Stimulated activated CD4-positive, alpha-beta T cell treated with anti-CD3 and anti-CD28 coated beads, Interleukin-4, amount 100 ng/mL, for 24 hours (primary cell): ENCODE measurements at places on chromosomes 11 and 22.

GRCh38 chr11:105045676-105046296 is 651 bp upstream of the CARD16 start:
- DNase-seq, result no peak

GRCh38 chr11:59145534-59145933 is 2.9 kb downstream of the FAM111A start:
- no peak for DNase-seq

- DNase-seq, result no peak
These were observed 412.3 kb upstream of the SYN3 start for GRCh38 chr22:33470456-33470855.

DNA sequence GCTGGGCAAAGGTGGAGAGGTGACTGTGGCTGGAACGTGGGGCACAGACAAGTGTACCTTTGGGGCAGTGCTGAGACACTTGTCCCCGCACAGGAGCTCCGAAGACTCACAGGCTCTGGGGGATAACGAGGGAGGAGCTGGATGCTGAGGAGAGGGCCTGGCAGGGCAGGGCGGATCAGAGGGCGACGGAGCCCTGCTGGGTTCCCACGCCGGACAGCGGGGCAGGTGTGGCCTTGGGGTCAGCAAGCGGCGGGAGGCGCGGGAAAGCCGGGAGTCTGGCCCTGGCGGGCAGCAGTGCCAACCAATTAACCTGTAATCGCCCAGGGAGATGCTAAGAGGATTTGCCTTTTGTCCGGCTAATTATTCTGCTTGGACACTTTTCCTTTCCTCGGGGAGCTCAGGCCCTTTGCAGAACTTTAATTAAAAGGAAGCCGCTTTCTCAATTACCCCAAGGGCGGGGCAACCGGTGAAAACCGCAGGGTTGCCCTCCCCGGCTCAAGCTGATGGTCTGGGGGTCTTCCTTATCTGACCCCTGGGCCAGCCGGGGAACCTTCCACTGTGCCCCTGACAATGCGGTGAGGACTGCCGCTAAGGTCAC is 71.5 kb downstream of the WNT7B start:
- no peak for DNase-seq

DNA sequence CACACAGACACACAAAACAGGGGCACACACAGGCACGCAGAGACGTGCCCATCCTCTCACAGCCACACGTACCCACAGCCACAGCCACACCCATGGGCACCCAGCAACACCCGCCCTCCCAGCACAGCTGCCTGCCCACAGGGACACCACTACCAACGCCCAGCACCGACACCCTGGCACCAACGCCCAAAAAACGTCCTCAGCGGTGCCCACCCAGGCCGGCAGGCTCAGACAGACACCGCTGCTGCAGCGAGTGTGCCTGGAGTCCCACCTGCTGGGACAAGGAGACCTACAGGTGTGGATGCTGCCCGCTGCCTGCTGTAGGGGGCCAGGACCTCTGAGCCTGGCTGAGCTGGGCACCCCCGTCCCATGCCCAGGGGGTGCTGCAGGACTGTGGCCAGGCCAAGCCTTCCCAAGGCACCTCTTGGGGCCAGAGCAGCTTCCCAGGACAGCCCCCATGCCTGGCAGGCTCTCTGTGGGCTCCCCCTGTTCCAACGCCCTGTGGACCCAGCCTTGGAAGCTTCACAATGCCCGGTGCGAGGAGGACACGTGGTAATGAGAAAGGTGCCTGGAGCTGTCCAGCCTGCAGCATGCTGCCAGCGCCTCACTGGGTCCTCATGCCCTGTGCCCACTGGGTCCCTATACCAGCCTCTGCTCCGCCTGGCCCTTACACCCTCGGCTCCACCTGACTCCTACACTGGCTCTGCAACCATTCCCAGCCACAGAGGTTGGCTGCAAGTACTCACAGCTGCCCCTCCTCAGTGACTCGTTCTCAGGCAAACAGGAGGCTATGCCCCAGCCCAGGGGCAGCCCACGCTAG is 45.8 kb upstream of the TH start:
- no peak for DNase-seq

DNA sequence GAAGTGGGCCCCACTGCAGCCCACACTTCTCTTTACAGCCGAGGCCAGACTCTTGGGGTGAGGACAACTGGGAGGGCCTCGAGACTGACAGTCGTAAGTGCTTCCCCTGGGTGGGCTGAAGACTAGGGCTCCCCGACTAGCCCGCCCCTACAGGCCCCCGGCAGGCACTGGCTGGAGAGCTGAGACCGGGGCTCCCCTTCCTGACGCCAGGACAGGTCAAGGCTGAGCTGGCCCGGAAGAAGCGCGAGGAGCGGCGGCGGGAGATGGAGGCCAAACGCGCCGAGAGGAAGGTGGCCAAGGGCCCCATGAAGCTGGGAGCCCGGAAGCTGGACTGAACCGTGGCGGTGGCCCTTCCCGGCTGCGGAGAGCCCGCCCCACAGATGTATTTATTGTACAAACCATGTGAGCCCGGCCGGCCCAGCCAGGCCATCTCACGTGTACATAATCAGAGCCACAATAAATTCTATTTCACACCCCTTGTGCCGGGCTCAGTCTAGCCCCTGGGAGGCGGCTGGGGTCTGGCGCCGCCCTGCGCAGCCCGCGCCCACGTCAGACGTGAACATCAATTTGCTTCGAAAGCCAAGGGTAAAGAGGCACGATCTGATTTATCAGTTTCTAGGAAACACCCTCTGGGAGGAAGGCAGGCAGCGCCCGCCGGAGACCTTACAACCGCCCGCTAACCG is 13.5 kb downstream of the SCYL1 start:
- no peak for DNase-seq

DNA sequence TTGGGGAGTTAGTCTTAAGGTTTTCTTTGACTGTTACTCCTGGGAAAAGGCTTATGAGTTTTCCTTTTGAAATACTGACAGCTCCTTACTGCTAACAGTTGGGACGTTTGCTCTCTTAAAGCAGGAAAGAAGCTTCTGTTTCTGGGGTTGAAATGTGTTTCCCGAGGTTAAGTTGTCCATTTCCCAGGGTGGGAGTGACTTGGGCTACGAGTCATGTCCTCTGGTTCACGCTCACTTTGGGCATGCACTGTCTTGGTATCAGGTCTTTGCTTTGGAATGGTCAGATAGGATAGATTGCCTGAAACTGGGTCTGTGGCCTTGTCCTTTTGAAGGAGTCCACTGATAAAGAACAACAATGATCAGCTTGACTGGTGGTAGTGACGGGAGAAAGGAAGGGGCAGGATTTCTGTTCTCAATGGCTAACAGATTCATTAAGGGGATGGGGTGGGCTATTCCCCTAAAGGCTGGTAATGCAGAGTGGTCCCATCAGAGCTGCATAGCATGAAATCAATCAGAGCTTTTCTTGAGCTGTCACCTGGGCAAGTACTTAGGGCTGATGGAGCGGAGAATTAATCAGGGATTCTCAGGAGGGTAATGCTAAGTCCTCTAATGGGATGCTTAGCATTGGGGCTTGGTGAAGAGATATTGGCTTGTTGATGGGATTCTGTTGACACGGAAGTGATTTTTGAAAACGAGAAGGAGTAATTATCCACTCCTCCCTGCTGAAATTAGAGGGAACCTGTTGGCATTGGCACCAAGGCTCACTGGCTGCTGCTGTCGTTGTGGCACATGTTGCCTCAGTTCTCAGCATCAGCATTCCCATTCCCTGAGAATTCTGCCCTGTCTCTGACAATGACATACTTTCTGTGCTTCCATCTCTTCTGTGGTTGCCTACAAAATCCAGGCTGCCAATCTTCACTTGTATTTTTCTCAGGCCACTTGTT is 81.6 kb downstream of the TEAD1 start:
- DNase-seq, result no peak

GRCh38 chr11:86115542-86116385 is 46.9 kb upstream of the PICALM start:
- DNase-seq, result no peak

DNA sequence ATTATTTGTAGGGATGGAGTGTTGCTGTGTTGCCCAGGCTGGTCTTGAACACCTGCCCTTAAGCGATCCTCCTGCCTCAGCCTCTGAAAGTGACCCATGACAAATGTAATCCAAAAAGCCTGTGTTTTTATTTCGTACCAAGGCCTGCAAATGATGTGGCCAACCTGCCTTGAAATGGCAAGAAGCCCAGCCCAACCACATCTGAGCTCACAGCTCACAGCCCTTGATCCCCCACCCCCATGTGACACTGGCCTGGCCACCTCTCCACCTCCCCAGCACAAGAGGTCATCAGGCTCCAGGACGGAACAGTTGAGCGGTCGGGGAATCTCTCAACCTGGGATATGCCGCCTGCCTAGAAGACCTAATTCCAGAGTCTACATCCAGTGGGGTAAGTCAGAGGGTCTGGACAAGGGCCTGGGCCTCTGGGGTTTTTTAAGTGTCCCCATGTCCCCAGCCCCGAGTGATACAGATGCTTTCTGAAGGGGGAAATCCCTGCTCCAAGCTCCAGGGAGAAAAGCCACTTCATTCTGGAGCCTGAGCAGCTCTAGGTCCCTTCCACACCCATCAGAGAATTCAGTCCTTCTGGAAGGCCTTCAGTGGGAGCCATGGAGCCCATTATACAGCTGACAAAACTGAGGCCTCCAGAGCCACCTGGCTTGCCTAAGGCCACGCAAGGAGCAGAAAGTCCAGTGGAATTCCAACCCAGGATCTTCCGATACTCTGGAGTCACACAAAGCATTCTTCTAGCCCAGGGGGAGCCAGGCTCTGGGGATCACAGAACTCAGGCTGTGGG is 70.7 kb downstream of the MN1 start:
- DNase-seq, result no peak

DNA sequence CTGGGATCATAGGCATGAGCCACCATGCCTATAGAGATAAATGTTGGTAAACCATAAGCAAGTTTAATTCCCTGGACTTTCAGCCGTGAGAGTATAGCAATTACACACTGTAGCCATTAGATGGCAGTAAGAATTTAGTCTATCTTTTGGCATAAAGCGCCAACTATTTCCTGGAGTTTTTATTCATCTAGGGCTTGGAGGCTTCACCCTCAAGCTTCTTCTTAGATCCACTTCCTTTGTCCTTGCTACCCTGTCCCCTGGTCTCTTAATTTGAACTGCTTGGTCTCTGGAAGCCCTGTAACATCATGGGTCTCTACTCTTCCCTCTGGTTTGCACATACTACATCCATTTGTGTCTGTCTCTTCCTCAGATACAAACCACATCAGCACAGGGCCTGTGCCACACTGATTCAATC is 38.2 kb downstream of the OR10A6 start:
- DNase-seq, result peak; percentile 11

DNA sequence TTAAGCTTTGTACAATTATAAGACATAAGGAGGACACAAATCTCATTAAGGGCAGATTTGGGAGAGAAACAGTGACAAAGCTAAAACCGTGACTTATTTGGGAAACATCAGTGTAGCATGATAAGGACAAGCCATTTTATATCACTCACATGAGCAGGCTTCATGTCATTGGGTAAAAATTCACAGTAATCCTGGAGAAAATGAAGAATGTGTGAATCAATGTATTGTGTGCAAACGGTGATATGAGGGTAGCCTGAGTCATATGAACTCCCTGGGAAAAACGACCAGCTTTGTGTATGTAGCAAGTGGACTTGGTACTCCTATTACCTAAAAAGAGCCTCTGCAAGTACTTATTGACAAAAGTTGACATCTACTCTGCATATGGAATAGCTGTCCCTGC is 6.0 kb upstream of the TRIM34 start:
- no peak for DNase-seq

GRCh38 chr11:76644591-76644990 is 26.0 kb downstream of the LRRC32 start:
- DNase-seq, result no peak

DNA sequence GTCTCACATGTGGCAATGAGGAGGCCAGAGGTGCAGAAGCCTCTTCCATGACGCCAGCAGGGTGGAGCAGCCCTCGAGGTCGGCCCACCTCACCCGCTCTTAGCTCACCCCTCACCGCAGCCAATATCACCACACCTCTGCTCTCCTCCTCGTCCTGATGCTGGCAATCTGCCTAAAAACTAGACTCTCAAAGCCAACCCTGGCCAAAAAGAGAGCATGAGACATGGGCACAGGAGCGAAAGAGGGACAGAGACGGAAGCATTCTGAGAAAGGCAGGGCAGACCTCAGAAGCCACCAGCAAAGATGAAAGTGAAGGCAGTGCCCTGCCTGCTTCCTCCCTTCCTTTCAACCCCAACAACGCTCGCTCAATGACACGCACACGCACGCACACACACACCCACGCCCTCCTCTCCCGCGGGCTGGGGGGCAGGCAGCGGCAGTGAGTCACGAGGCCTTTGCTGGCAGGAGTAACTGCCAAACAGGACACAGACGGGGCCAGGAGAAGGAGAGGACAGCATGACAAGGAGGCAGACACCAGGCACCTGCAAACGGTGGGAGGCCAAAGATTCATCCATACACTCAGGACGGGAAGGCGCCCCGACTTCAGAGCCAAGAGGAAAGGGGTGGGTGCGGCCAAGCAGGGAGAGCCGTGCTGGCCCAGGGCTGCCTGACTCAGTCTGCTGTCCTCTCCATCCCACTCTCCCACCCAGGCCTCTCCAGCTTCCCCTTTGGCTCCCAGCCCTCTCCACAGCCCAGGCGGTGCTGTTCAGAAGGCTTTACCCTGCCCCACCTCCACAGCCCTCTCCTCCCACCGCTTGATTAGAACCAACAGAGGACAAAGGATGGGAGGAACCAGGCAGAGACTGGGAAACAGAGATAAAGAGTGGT is 11.4 kb downstream of the IGSF9B start:
- DNase-seq, result peak; percentile 80

- DNase-seq, result no peak
These were observed 243.5 kb upstream of the NARS2 start for GRCh38 chr11:78818201-78818600.

- DNase-seq, result no peak
These were observed 34.0 kb downstream of the MIAT start for GRCh38 chr22:26691377-26691716.

DNA sequence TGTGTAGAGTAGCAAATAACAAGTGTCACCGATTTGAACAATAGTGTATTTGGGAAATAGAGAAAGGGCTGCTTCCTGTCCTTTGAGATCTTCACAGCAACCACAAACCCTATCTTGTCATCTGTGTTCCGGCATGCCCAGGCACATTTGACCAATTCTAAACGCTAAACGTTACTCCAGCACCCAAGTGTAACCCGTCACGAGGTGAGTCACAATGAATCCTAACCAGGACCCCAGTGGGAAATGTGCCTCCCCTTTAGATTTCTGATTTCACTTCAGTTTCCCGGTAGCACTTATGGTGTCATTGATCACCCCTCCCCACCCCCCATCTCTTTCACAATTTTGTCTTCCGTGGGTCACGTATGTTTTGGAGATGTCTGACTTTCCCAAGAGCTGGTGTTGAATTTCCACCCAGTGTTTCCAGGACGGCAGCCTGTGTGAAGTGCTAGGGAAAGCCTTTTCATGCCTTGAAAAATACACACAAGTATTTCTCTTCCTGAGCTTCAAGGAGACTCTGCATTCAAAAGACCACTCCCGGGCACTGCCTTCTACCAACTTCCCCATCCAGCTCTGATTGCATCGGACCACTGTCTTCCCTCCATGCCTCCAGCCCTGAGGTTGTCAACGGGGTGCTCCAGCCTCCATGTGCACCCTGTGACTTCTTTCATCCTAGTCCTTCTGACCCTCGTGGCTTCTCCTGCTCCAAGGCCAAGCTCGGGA is 10.5 kb upstream of the C11orf24 start:
- peak; percentile 35 for DNase-seq

- DNase-seq, result no peak
These were observed 3.1 kb downstream of the SHANK2 start for GRCh38 chr11:71249301-71249700.

- DNase-seq, result no peak
These were observed 41.2 kb upstream of the KCNQ1OT1 start for GRCh38 chr11:2741006-2741376.
